H9 (cell line): ENCODE measurements at places on chromosomes 4 and X. TPM values are rescaled to one million over a fixed set of nuclear protein-coding genes. Genes with fewer than 3 reads are reported as not detected.

PNMA3 gene
- total RNA-seq = 9.1 and 9.4 TPM in 2 replicates

ARHGAP10 gene
- 7.8 and 8.0 TPM in 2 replicates for total RNA-seq

IL1RAPL1 gene
- total RNA-seq = 0.31 and 0.33 TPM in 2 replicates

MAGEB1 gene
- 0.17 and 0.18 TPM in 2 replicates for total RNA-seq

ELF4 gene
- total RNA-seq = 0.59 and 0.81 TPM in 2 replicates

SMARCA1 gene
- total RNA-seq = 101 and 105 TPM in 2 replicates

NKX3-2 gene
- total RNA-seq = 1.9 and 2.3 TPM in 2 replicates

CHIC2 gene
- 8.2 and 9.8 TPM in 2 replicates for total RNA-seq

GC gene
- total RNA-seq = 0.15 TPM in 1 of 2 replicates, not detected in the other

NPY2R gene
- 0.09 TPM in 1 of 2 replicates, not detected in the other for total RNA-seq

GATA1 gene
- not detected in 2 replicates for total RNA-seq

KLHL2 gene
- 14.3 and 14.4 TPM in 2 replicates for total RNA-seq

ART3 gene
- total RNA-seq = 0.33 and 0.74 TPM in 2 replicates

SLIT2 gene
- 1.3 and 1.5 TPM in 2 replicates for total RNA-seq

MOB1B gene
- total RNA-seq = 29.5 and 30.3 TPM in 2 replicates

NDUFA1 gene
- total RNA-seq = 69.4 and 70.8 TPM in 2 replicates

ZFP42 gene
- total RNA-seq = 191 and 193 TPM in 2 replicates

MAP9 gene
- total RNA-seq = 15.4 and 16.0 TPM in 2 replicates

CXCL3 gene
- total RNA-seq = 3.7 and 4.4 TPM in 2 replicates

S100P gene
- total RNA-seq = not detected in 2 replicates

H2BW2 gene
- not detected in 2 replicates for total RNA-seq

FNIP2 gene
- 9.6 and 11.4 TPM in 2 replicates for total RNA-seq

JADE3 gene
- total RNA-seq = 19.6 and 20.2 TPM in 2 replicates

CLDN22 gene
- total RNA-seq = not detected in 2 replicates

SCD5 gene
- 0.68 and 0.86 TPM in 2 replicates for total RNA-seq

CCDC158 gene
- 0.09 TPM in 1 of 2 replicates, not detected in the other for total RNA-seq

SUPT20HL2 gene
- total RNA-seq = not detected in 2 replicates

SYTL5 gene
- total RNA-seq = 0.15 TPM in 2 replicates

ANAPC10 gene
- 25.3 and 26.1 TPM in 2 replicates for total RNA-seq

SEPSECS gene
- total RNA-seq = 4.2 and 5.4 TPM in 2 replicates

OPHN1 gene
- total RNA-seq = 1.0 and 1.5 TPM in 2 replicates

TLR10 gene
- not detected in 2 replicates for total RNA-seq

FGG gene
- total RNA-seq = not detected in 2 replicates

TMEM156 gene
- not detected in 2 replicates for total RNA-seq
